ENCODE measurements at places on chromosomes 1 and 21. TPM values are rescaled to one million over a fixed set of nuclear protein-coding genes. Genes with fewer than 3 reads are reported as not detected.

DNA sequence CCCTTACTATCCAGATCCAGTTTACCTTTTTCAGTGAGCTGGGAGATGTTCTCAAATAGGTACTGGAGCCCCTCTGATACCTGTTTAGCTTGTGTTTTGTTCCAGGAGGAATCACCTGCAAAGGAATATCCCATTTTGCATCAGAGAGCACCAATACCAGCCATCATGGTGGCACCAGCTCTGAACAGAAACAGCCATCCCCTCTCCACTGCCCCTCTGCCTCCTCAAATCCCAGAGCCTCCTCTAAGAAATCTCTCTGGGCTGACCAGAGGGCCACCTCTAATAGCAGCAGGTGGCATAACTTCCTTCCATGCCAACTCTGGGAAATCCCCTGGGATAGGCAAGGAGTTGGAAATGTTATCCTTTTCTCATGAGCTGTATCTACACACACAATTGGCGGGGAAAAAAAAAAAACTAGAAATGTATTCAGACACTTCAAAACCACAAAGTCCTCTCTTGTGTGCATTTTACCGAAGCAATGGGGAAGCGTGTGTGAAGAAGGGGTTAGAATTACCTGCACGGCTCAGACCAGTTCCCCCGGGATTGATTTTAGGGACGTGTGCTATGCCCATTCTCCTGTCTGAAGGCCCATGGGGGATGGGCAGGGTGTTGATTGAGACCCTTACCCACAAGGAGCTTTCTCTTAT is 2.4 kb downstream of the PGLYRP4 start:
- H3K4me1 ChIP-seq, result no peaks in the 10 kb centered on the region
- no peak overlapping the region for H3K27ac ChIP-seq
- no peak overlapping the region for H3K4me3 ChIP-seq
- H3K27me3 ChIP-seq, result peaks cover 20% of the 10 kb centered on the region
- no peaks in the 10 kb centered on the region for H3K36me3 ChIP-seq

GRCh38 chr1:160108888-160109662 is 6.5 kb upstream of the ATP1A2 start:
- no peak overlapping the region for H3K4me3 ChIP-seq
- no peak overlapping the region for H3K27ac ChIP-seq
- DNase-seq, result no peak
- H3K36me3 ChIP-seq, result no peaks in the 10 kb centered on the region
- H3K27me3 ChIP-seq, result peaks cover 4% of the 10 kb centered on the region

DNA sequence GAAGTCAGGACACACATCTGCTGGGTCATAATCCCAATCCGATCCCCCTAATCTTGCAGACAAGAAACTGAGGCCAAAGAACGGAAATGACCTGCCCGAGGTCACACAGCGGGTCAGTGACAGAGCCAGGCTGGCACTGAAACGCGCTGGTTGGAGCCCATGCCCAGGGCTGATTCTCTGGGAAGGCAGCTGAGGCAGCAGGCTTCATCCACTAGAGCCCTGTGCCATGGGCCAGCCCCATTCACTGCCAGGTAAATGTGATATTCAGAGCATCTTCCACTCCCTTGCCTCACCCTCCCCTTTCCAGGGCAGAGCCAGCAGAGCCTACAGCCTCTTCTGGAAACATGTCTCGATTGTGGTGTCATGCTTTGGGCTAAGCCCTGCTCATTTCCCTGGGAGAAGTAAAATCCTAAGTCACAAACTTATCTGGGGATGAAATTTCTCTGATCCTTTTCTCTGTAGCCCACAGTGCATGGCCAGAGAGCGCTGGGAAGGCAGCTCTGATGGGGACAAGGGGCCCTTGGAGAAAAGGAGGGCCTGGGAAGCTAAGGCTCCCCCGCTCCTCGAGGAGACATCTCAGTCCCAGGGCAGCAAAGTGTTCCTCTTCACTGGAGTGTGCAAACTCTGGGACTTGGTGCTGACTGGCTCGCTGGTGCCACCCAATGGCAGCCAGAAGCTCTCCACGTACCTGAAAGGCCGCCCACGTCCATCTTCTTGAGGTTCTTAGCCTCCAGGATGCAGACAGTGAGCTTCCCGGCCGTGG is 110.4 kb downstream of the SYT2 start:
- H3K27ac ChIP-seq, result peak overlapping the region; percentile 38
- no peaks in the 10 kb centered on the region for H3K36me3 ChIP-seq
- no peaks in the 10 kb centered on the region for H3K27me3 ChIP-seq
- no peak overlapping the region for H3K4me3 ChIP-seq
- H3K4me1 ChIP-seq, result no peaks in the 10 kb centered on the region

DNA sequence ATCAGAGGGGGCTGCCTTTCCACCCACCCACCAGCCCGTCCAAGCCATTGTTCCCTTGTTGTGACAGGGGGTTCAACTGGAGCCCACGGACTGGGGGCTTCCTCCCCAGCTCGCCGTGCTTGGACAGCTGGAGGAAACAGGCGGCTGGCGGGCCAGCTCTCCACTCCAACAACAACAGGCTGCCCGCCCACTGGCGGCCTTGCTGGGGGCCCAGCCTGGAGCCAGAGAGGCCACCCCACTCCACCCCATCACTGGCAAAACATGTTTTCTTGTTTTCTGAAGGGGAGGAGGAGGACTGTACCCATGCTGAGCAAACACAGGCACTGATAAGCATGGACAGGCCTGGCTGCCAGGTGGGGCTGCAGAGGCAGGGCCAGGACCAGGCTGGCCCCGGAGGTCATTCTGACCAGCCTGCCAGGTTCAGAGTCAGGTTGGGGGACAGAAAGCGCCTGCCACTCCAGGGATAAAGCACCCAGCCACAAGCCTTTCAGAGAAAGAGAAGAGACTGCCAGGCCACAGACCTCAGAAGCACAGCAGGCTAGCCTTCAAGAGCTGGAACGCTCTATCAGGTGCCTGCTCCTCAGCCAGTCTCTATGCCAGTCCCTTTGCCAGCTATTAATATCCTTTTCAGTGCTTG is 32.8 kb downstream of the GJA4 start:
- no peaks in the 10 kb centered on the region for H3K36me3 ChIP-seq
- H3K4me3 ChIP-seq, result no peak overlapping the region
- no peak overlapping the region for H3K27ac ChIP-seq
- peak; percentile 19 for DNase-seq
- no peaks in the 10 kb centered on the region for H3K4me1 ChIP-seq
- no peaks in the 10 kb centered on the region for H3K27me3 ChIP-seq

DNA sequence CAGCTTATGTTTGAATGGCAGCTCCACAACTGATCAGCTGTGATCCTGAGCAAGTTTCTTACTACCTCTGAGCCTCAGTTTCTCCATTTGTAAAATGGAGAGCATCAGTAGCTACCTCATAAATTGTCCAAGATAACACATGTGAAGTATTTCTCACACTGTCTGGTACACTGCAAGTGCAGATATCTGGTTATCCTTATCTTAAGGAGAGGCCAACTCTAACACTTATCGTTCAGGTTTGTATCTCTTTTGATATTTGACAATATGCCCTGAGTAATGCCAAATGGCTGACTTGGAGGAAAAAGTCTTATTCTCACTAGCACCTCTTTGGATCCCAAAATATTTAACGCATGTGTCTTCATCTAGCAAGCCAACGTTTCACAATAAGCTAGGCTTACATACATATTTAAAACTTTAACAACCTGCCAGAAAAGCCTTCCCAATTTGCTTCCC is 2.7 kb downstream of the CSRP1 start:
- H3K4me3 ChIP-seq, result peak overlapping the region; percentile 5
- no peak for DNase-seq
- peak overlapping the region; percentile 95 for H3K27ac ChIP-seq

The ACADM gene
- 138 TPM for total RNA-seq

The PCP4 gene
- not detected for total RNA-seq

The OR2W3 gene
- total RNA-seq, result 0.68 TPM
